ENCODE measurements at places on chromosomes 3 and 15. TPM values are rescaled to one million over a fixed set of nuclear protein-coding genes. Genes with fewer than 3 reads are reported as not detected.

The ARMC8 gene
- total RNA-seq, result 47.1 TPM

The STARD9 gene
- total RNA-seq, result 41.8 TPM

The PLSCR5 gene
- total RNA-seq, result not detected

The IMPG2 gene
- 0.59 TPM for total RNA-seq

The HTD2 gene
- 10.6 TPM for total RNA-seq
